RKO (cell line): ENCODE measurements at places on chromosomes 4 and X.

GRCh38 chr4:152704788-152705187, 25.0 kb upstream of the TMEM154 start:
- DNase-seq = no peak

GRCh38 chr4:15500701-15501100, 31.0 kb downstream of the CC2D2A start:
- no peak for DNase-seq

DNA sequence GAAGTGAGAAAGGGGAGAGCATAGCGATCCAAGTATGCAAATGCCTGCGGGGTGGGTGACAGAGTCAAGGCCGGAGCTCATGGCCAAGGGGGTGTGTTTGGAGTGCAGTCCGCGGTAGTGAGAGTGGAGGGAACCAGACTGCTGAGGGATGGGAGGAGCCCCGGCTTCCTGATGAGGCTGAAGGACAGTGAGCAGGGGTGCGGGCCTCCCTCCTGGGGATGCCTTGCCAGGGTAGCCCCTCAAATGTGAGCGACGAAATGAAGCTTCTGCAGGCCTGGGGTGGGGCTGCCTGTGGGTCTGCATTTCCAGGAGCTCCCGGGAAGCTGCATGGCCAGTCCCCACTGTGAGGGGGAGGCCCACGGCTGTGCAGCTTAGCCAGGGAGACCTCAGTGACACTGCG, 45.0 kb downstream of the PSAPL1 start:
- no peak for DNase-seq

DNA sequence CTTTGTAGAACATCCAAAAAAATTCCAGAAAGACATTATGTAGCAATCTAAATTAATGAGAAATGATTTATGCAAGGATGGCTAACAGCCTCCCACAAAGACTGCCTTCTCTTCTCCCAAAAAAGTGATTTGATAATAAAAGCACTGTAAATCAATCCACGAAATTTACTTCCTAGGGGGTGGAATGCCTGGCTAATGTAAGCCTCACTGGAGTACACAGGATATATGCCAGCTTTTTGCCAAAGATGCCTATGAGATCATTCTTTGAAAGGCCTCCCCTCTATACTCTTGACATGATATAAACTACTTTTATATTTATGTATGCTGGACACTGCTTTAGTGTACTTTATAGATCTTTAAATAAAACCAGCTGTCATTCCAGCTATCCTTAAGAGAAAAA, 211.1 kb downstream of the ADAMTS3 start:
- DNase-seq = no peak

DNA sequence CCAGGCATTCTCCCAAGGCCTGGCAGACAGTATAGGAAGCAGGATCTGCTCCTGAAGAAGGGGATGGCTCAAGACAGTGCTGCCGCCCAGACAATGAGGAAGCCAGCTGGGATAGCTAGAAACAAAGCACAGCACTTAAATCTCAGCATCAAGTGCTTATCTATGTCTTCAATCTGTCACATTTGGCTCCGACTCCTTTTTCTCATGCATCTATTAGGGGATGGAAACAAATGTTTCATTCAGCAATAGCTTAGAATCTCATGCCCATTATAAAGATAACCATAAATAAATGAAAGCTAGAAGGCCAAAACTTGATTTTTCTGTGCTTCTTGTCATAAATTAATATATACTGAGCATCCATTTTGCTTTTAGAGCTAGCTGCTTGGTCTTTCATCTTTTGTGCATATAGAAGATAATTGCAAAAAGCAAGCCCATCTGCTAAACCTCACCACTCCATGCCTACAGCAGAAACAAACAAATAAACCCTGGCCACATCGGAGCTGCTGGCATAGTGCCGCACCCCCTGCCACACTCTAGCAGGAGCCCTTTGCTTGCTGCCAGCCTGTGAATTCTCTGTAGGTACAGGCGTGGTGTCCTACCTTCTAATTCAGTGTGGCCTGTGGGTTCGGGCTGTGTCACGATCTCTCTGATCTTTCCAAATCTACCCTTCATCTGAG, 75.9 kb downstream of the AASDH start:
- no peak for DNase-seq

DNA sequence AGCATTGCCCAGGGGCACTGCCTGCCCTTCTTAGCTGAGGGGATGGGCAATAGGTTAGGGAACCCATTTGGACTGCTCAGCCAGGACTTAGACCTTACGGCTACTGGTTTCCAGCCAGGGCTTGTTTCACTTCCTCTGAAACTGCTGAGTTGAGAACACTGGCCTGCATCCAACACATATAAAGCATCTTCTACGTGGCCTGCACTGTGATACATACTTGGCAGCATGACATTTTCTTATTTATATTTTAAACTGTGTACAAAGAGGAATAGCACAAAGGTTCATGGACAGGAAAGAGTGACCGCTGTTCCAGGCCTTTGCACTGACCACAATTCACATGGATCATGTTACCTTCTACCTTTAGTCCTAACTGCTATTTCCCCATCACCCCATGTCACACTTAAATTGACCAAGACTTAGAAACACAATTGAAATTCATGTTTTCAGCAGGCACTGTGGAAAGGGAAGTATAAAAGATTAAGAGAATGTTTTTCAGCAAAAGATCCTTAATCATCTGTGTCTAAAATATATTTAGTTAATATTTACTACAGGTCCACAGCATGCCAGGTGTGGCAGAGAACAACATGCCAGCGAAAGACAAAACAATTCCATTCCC, 43.7 kb downstream of the NLGN4X start:
- DNase-seq = no peak

GRCh38 chrX:38484607-38485498, 76.5 kb upstream of the TSPAN7 start:
- DNase-seq = no peak

- peak; percentile 9 for DNase-seq
Observed at GRCh38 chrX:134936542-134936941, 54.2 kb upstream of the SMIM10 start.

GRCh38 chr4:110624904-110625494, 2.1 kb upstream of the PITX2 start:
- no peak for DNase-seq

- DNase-seq = no peak
Observed at GRCh38 chr4:94814237-94814636, 56.5 kb downstream of the BMPR1B start.

- no peak for DNase-seq
Observed at GRCh38 chr4:150439451-150439933, 142.5 kb upstream of the MAB21L2 start.
